Activated T-helper 1 cell treated with anti-CD3 and anti-CD28 coated beads, Interleukin-12 subunit alpha, Interleukin-12 subunit beta, Interleukin-2, Interleukin-4 antibody, amounts not matched to agents 30 ng/mL and 10 ng/mL and 1 ng/mL, durations not matched to agents 14 hours and 24 hours and 36 hours (primary cell): ENCODE measurements at places on chromosomes 6 and 20. TPM values are rescaled to one million over a fixed set of nuclear protein-coding genes. Genes with fewer than 3 reads are reported as not detected.

GRCh38 chr6:42916288-42916687 is 435 bp downstream of the PTCRA start:
- peaks cover 23% of the 10 kb centered on the region for H3K27me3 ChIP-seq
- no peaks in the 10 kb centered on the region for H3K36me3 ChIP-seq
- H3K4me3 ChIP-seq: no peak overlapping the region
- no peak for DNase-seq

GRCh38 chr20:1005452-1006027 is 3.4 kb upstream of the RSPO4 start:
- no peak overlapping the region for H3K4me3 ChIP-seq
- H3K27me3 ChIP-seq: peaks cover 26% of the 10 kb centered on the region
- no peak overlapping the region for H3K27ac ChIP-seq
- no peaks in the 10 kb centered on the region for H3K4me1 ChIP-seq

Gene GNRH2
- total RNA-seq: 2.1 and 2.3 TPM in 2 replicates

- no peaks in the 10 kb centered on the region for H3K4me1 ChIP-seq
- no peaks in the 10 kb centered on the region for H3K36me3 ChIP-seq
- H3K27ac ChIP-seq: no peak overlapping the region
- no peak overlapping the region for H3K4me3 ChIP-seq
- DNase-seq: no peak
- H3K27me3 ChIP-seq: peaks cover 3% of the 10 kb centered on the region
These were observed 102.7 kb upstream of the CNKSR3 start for GRCh38 chr6:154613137-154613676.

GRCh38 chr6:107396211-107396610 is 63.2 kb downstream of the PDSS2 start:
- H3K36me3 ChIP-seq: peaks cover 18% of the 10 kb centered on the region
- no peak overlapping the region for H3K27ac ChIP-seq
- peaks cover 2% of the 10 kb centered on the region for H3K27me3 ChIP-seq

- no peak for DNase-seq
- H3K27ac ChIP-seq: no peak overlapping the region
- H3K36me3 ChIP-seq: no peaks in the 10 kb centered on the region
- H3K4me3 ChIP-seq: no peak overlapping the region
- no peaks in the 10 kb centered on the region for H3K4me1 ChIP-seq
These were observed 47.6 kb downstream of the CDH4 start for GRCh38 chr20:61299618-61300017.

Gene PSORS1C2
- not detected in 2 replicates for total RNA-seq

DNA sequence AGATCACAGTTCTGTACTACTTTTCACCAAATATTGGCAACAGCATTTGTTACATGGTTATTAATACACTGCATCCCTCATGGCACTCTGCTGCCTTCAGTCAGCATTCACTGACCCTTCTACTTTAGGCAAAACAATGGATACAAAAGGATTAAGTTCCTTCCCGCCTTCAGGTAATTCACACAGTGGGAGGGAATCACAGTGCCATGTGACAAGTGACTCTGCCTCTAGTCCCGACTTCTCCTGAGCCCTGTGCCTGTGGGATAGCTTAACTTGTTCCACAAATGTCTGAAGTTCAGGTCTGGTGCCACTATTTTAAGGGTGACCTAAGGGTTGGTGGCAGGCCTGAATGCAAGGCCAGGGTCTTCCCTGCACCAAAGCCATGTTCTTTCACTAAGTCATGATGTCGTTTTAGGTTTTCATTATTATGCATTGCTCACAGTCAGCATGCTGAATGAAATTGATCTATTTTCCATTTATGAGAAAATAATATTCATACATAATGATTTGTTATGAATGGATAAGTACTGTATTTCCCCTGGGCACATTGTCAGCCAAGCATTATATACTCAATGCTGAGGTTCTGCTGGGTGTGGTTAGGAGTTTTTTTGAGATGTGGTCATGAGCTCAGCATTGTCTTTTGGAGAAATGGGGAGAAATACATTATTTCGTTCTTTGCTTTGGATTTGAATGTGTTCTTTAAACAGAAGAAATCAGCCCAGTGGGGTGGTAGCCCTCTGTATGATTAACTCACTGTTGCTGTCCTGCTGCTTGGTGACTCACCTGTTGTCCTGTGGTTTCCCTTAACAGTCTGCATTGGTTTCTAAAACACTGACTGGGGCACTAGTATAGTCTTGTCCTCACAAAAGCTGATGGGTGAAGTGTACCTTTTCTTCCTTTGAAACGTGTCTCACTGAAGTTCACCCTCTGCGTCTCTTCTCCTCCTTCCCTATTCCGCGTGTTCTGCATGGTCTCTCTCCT is 66.4 kb downstream of the AFDN start:
- DNase-seq: no peak
- no peak overlapping the region for H3K4me3 ChIP-seq
- no peaks in the 10 kb centered on the region for H3K4me1 ChIP-seq
- H3K36me3 ChIP-seq: peaks cover 10% of the 10 kb centered on the region
- H3K27me3 ChIP-seq: no peaks in the 10 kb centered on the region

GRCh38 chr20:9287826-9288225 is 218.9 kb downstream of the PLCB4 start:
- H3K27me3 ChIP-seq: no peaks in the 10 kb centered on the region
- H3K27ac ChIP-seq: no peak overlapping the region
- H3K4me3 ChIP-seq: no peak overlapping the region
- DNase-seq: no peak
- no peaks in the 10 kb centered on the region for H3K36me3 ChIP-seq

DNA sequence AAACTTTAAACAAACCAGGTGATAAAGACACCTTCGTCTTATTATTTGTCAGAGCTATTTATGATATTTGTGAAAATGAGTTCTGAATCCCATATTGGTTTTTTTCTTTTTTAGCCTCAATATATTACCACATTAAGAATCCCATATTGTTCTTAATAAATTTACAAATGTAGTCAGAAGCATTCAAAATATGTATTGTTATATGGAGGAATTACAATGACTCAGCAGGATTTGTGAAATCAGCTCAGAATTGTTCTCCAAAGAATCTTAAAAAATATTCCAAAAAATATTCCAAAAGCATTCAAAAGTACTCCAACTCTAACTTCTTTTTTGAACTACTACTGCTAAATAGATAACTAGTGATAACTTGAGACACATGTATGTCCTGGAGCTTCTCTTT is 6.5 kb upstream of the ZNF343 start:
- no peak overlapping the region for H3K27ac ChIP-seq
- no peaks in the 10 kb centered on the region for H3K4me1 ChIP-seq
- H3K36me3 ChIP-seq: no peaks in the 10 kb centered on the region
- DNase-seq: no peak
- H3K27me3 ChIP-seq: peaks cover 28% of the 10 kb centered on the region

Gene RREB1
- 12.3 and 12.7 TPM in 2 replicates for total RNA-seq

Gene PDE7B
- total RNA-seq: 10.7 and 11.1 TPM in 2 replicates

Gene C4B
- total RNA-seq: 4.1 and 4.7 TPM in 2 replicates
